Natural killer cell (primary cell): ENCODE measurements at places on chromosomes 2 and 18. TPM values are rescaled to one million over a fixed set of nuclear protein-coding genes. Genes with fewer than 3 reads are reported as not detected.

NAPG gene
- 34.3 TPM for total RNA-seq

CFAP65 gene
- total RNA-seq, result not detected

DNA sequence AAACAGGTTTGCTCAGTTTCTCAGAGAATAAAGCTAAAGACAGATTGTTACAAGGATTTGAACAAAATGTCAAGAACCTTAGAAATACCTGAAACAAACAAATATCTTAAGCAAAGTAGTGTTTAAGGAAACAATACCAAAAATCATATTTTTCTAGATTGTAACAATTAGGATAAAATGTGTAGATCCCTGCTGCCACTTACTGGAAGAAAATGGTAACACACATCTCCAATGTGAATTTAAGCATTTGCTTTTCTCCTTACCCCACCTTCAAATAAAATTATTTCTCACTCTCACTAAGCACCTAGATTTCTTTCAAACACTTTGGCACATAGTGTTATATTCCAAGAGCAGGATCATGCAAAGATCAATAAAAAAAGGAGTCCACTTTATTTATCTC, 34.9 kb downstream of the SUCLG1 start:
- H3K4me3 ChIP-seq, result no peak overlapping the region
- no peak for DNase-seq
- no peaks in the 10 kb centered on the region for H3K27me3 ChIP-seq
- peaks cover 32% of the 10 kb centered on the region for H3K36me3 ChIP-seq
- no peaks in the 10 kb centered on the region for H3K4me1 ChIP-seq
- no peak overlapping the region for H3K27ac ChIP-seq

- H3K27me3 ChIP-seq, result no peaks in the 10 kb centered on the region
- H3K36me3 ChIP-seq, result no peaks in the 10 kb centered on the region
These were observed 50.2 kb upstream of the PLB1 start for GRCh38 chr2:28445448-28446258.

DNA sequence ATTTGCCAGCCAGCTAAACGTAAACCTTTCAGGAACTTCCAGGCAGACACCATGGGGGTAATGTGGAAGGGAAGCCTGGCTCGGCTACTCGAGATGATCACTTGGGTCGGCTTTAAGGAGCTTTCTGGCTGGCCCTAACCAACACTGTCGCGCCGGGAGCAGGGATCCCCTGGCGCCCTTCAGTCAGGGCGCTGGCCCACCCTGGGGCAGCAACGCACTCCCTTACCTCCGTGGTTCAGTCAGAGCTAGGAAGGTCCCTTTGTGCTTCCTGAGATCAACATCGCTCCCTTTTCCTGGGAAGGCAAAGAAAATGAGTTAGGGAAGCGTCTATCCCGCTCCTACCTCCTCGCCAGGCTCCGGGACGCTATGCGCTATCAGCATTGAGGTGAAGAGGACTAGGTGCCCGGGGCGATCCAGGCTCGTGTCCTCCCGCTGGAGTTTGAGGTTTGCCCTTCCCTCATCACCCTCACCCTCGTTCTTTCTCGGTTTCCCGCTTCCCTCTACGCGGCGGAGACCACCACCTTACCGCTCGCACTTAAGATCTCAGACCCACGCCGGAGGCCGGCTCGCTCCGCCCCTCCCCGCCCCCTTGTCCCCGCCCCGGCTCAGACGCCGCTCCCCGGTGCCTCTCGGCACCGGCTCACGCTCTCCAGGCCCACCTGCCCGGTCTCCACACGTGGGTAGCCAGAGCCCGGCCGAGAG, 449 bp upstream of the ATRAID start:
- H3K27ac ChIP-seq, result peak overlapping the region; percentile 97
- peaks cover 31% of the 10 kb centered on the region for H3K36me3 ChIP-seq
- DNase-seq, result no peak
- H3K4me3 ChIP-seq, result peak overlapping the region; percentile 81
- H3K4me1 ChIP-seq, result peaks cover 14% of the 10 kb centered on the region

DNA sequence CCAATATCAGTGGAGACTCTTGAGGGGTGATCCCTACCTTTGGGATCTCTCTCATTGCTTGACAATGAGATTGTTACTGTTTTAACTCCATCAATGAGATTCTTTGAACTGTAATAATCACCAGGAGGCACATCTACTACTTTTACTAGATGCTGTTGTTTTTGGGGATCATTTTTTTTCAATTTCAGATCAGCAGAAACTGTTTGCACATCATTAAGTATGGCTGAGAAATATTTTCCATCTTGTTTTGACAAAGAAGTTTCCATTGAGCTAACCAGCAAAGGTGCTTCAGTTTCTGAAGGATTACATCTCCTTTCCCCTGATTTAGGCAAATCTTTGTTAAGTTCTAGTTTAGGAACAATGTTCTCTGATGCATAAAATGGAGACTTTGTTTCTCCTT, 54.8 kb upstream of the SLC4A10 start:
- H3K4me3 ChIP-seq, result no peak overlapping the region
- H3K27me3 ChIP-seq, result no peaks in the 10 kb centered on the region
- H3K4me1 ChIP-seq, result peaks cover 7% of the 10 kb centered on the region
- H3K27ac ChIP-seq, result no peak overlapping the region
- no peaks in the 10 kb centered on the region for H3K36me3 ChIP-seq
